ENCODE measurements at places on chromosomes 6 and 20.

DNA sequence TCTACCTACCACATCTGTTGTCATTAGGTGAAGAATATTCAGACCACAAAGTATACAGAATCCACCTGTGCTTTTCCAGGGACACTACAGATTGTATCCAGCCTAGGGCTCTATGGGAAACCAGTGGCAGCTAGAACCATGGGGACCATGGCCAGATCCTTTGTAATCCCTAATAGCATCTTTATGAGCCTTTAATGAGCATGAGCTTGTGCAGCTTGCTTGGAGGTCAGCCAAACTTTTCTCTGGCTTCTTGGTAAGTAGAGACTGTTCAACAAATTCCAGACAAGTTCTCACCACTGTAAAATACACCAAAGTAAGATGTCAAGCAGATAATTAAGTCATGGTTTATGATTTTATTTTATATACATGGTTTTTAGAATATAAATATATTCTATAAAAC is 301.6 kb upstream of the ADGRB3 start:
- no peak for DNase-seq

- DNase-seq, result no peak
Measured at GRCh38 chr20:13777171-13777601, 7.5 kb downstream of the ESF1 start.

- DNase-seq, result peak; percentile 68
Measured at GRCh38 chr6:46704562-46704961, 16.9 kb downstream of the TDRD6 start.

- no peak for DNase-seq
Measured at GRCh38 chr20:9615766-9616454, 101.5 kb downstream of the LAMP5 start.

DNA sequence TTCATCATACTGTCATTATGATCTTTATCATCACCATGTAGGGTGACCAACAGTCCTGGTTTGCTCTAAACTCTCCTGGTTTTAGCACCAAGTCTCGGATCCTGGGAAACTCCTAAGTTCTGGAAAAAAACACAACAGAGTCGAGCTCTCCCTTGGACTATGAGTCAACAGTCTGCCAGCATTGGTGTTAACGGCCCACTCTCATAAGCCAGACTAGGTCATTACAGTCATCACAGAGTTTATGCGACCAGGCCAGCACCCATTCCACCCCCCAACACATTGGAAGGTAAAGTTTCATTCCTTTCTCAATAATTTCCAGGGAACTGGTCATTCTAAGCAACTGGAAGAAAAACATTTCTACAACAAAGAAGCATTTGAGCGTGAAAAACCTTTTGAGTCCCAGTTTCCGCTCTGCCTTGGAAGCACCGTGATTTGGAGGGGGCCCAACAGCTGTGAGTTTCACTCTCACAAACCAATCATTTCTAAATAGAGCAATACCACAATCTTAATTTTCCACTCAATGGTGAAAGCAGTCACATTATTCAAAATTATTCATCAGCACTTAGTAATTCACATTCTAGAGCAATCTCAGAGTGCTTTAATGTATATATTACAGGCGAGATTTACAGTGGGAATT is 445.0 kb downstream of the CDH26 start:
- DNase-seq, result no peak

GRCh38 chr6:68638230-68638900 is 3.3 kb downstream of the ADGRB3 start:
- peak; percentile 31 for DNase-seq

DNA sequence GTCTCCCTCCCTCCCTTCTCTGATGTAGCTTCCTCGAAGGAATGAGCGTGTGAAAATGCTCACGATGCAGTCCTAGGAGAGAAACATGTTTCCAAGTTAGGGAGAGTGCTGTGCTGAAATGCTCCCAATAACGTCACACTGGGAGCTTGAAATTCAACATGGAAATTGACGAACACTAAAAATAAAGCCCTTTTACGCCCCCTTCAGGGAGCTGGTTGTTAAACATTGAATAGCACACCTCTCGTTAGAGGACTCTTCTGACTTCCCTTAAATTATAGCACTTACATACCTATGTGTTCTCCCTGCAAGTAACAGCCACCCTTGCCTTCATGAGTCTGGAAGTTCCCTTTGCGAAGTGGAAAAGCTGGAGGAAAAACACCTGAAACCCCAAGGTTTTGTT is 88.6 kb downstream of the BFSP1 start:
- peak; percentile 53 for DNase-seq

- no peak for DNase-seq
Measured at GRCh38 chr6:149278997-149279396, 38.5 kb upstream of the TAB2 start.

GRCh38 chr6:118171852-118172251 is 264.8 kb downstream of the SLC35F1 start:
- no peak for DNase-seq

DNA sequence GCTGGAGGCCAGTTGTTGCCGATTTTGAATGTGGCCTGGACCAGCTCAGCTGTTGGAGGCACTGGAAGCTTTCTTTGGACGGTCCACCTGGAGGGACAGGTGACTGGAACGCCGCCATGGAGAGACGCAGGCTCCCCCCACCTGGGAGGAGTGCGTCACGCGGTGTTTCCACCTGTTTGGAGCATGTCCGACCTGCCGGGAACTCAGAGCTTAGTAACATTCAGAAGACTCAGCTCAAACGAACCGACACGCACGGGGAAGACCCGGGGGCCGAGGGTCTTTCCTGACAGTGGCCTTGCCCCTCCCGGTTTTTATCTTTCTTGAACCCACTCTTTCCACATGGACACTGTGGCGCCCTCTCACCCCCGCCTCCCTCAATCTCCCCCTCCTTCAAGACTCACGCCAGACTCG is 141.6 kb downstream of the SMOC2 start:
- no peak for DNase-seq

- DNase-seq, result peak; percentile 67
Measured at GRCh38 chr6:35776364-35777215, at the start of gene CLPSL2. Gene CLPSL2, plus strand, starts transcription at chr6:35776598. Its CDS starts 21 bp downstream, at chr6:35776619.

- peak; percentile 17 for DNase-seq
Measured at GRCh38 chr6:104710543-104711335, 149.0 kb downstream of the HACE1 start.

DNA sequence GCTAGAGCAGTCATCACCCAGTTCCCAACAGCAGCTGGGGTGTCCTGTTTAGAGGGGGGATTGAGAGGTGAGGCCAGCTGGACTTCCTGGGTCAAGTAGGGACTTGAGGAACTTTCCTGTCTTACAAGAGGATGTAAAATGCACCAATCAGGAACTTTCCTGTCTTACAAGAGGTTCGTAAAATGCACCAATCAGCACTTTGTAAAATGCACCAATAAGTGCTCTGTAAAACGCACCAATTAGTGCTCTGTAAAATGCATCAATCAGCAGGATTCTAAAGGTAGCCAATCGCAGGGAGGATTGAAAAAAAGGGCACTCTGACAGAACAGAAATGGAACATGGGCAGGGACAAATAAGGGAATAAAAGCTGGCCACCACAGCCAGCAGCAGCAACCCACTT is 225.7 kb downstream of the GMPR start:
- DNase-seq, result no peak

DNA sequence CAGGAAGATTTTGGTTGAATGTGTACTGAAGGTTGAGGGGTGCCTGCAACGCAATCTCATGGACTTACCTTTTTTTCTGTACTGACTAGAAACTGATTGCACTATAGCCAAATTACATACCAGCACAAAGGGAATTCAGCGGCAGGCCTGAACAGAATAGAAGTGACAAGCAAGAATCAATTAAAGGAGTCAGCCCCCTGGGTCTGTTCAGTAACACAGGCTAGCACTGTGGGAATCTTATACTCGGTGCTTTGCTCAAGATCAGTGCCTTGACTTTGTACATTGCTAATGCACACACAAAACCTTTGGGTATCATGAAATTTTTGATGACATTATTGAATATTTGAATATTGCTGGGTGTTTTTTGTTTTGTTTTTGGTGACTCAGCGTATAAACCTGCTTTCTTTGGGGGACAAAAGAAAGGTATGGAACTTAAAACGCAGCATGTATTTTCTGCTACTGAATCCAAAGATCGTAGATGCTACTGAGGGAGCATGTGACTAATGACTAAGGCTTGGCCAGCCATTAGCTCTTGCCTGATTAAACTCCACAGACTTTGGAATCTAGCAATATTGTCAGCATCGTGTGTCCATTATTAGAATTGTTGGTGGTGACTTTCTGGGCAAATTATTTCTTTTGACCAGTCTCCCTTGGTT is 236.6 kb downstream of the ARID1B start:
- no peak for DNase-seq

GRCh38 chr20:1809611-1810510 is 85.3 kb upstream of the SIRPA start:
- no peak for DNase-seq

DNA sequence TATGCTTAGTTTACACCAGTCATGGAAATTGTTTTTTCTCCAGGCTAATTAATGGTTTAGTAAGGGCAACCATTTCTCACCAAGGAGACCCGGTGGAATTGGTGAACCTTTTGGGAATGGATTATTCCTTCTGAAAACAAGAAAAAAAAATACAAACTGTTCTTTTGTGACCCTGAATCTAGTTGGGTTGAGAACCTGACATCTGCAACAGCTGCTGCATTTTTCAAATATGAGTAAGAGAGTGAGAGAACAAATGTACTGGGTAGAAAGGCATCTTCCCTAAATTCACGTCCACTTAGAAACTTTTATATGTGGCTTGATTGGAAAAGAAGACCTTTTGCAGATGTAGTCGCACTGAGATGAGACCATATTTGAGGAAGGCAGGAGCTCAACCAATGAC is 553.4 kb upstream of the EPHA7 start:
- no peak for DNase-seq

- DNase-seq, result no peak
Measured at GRCh38 chr6:26221186-26221585, 134.0 kb downstream of the HFE start.

GRCh38 chr6:145009711-145010110 is 724.6 kb downstream of the UTRN start:
- no peak for DNase-seq
